ENCODE measurements at places on chromosomes 7 and 10.

GRCh38 chr10:121710207-121710606 is 112.0 kb upstream of the FGFR2 start:
- no peak for DNase-seq

DNA sequence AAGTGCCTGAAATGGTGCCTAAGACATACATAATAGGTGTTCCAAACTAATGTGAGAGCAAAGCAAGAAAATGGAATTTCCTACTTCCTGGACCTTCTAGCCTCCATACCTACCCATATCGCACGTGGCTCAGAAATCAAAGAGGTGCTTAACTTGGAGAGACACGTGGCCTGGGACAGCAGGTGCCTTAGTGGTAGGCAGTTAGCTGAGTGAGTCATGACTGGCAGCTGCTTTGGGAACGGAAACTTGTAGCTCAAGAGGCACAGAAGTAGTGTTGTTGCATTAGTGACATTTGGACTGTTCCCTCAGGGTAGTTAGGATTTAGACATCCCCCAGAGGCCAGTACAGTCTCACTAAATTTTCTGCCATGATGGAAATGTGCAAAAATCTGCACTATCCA is 12.0 kb upstream of the BMPER start:
- no peak for DNase-seq

GRCh38 chr10:112723876-112724275 is 226.2 kb upstream of the TCF7L2 start:
- no peak for DNase-seq

DNA sequence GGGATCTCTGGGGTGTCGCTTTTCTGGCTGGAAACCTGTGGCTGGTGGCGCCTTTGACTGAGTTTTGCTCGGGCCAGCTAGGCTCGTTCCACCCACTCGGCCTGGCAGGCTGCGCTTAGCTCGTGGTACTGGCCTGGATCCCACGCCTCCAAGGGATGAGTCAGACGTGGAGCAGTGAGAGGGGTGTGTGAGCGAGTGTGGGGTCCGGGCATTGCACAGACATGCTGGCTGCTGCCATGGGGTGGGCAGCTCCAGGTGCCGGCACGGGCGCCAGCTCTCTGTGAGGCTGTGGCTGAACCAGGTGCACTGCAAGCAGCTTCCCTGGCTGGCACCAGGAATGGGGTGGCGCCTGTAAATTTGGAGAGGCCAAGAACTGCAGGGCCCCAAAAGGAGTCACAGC is 63.1 kb upstream of the CACNA2D1 start:
- no peak for DNase-seq

GRCh38 chr10:58631715-58632114 is 119.0 kb downstream of the BICC1 start:
- no peak for DNase-seq

- DNase-seq: no peak
These were observed 22.5 kb downstream of the DRGX start for GRCh38 chr10:49373361-49373760.
